ENCODE measurements at places on chromosomes 13 and 19.

DNA sequence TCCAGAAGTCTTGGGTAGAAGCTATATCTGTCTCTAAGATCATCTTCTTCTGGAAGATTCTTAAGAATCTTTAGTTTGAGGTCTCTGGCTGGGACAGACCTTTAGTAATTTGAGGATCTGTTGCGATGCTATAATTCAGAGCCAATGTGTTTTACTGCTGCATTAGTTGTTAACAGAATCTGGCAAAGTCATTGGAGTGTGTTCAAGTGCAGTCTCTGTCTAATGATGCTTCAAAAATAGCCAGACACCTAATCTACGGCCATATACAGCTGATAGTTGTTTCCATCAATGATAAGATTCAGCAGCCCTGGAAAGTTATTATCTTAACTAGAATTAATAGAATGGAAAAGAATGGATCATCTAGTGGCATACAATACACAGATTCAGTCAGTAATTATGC is 72.6 kb downstream of the CDK8 start:
- no peak for DNase-seq

- no peak for DNase-seq
These were observed 42.6 kb downstream of the USP12 start for GRCh38 chr13:27128825-27129627.

DNA sequence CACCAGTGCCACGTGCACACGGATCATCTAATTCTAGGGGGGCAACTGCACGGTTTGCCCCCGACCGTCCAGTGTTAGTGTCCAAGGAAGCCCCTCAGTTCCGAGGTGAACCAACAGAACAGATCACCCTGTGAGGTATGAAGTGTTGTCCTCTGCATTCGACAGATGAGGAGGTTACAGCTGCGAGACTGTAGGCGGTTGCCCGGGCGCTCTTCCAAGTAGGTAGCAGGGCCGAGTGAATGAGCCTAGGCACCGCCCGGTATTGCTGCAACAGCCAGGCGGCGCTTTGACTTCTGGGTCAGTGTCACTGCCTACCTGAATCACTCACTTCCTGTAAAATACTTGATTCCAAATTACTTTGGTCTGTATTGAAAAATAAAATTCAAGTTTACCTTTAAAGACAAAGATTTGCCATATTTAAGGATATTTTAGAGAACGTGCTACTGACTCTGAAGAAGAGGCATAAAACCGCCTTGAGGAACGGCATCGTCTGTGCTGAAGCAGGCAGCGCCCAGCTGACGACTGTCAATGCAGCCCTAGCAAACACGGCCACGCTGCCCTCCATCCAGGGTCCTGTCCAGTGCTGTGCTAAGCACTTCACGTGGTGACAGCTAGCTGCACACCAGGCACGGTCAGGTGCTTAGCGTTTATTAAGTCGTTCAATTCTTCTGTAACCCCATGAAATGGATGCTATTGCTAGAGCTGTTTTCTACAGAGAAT is 19.3 kb upstream of the RASA3 start:
- no peak for DNase-seq

DNA sequence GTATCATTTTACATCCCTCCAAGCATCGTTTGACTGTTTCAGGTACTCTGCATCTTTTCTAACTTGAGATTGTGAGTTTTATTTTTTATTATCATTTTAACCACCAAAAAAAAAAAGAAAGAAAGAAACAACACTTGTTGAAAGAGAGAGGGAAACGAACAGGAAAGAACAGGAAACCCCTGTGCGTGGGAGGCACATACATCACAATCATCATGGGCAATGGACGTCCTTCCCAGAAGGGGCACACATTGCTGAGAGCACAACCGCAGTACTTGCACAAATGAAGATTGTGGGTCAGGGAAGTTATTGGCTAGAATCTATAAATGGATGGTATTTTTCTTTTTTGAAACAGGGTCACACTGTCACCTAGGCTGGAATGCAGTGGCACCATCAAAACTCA is 1.7 kb downstream of the CLC start:
- no peak for DNase-seq

GRCh38 chr19:14516048-14516534 is 2.1 kb downstream of the DNAJB1 start:
- DNase-seq = no peak

- no peak for DNase-seq
These were observed 527 bp upstream of the EMC10 start for GRCh38 chr19:50475736-50476223.

DNA sequence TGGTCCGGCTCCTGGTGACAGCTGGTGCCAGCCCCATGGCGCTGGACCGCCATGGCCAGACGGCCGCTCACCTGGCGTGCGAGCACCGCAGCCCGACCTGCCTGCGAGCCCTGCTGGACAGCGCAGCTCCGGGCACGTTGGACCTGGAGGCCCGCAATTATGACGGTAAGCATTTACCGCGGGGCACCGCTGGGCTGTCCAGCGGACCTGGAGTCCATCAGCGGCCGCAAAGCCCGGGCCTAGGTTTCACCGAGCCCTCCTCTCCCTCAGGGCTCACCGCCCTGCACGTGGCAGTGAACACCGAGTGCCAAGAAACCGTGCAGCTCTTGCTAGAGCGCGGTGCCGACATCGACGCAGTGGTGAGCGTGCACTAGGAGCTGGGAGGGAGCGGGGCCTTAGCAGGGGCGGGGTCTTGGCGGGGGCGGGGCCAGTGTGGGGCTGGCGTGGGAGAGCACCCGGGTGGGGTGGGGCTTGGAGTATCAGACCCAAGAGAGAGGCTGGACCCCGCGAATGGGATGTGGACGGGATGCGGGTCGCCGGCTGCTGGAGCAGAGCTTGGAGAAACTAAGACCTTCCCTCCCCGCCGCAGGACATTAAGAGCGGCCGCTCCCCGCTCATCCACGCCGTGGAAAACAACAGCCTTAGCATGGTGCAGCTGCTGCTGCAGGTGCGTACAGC is 8.7 kb downstream of the BCL3 start:
- peak; percentile 31 for DNase-seq

DNA sequence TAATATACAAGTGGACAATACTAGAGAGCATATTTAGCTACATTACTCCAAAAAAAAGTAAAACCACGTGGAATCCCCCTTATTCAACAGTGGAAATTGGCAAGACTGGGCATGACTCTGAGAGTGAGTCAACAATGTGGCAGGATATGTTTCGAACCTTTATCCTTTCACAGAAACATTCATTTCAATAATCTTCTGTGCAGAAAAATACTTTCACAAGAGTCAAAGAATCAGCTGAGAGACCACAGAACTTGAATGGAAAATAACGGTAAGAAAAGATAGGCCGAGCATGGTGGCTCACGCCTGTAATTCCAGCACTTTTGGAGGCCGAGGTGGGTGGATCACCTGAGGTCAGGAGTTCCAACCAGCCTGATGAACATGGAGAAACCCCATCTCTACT is 25.1 kb upstream of the CD70 start:
- DNase-seq = no peak

DNA sequence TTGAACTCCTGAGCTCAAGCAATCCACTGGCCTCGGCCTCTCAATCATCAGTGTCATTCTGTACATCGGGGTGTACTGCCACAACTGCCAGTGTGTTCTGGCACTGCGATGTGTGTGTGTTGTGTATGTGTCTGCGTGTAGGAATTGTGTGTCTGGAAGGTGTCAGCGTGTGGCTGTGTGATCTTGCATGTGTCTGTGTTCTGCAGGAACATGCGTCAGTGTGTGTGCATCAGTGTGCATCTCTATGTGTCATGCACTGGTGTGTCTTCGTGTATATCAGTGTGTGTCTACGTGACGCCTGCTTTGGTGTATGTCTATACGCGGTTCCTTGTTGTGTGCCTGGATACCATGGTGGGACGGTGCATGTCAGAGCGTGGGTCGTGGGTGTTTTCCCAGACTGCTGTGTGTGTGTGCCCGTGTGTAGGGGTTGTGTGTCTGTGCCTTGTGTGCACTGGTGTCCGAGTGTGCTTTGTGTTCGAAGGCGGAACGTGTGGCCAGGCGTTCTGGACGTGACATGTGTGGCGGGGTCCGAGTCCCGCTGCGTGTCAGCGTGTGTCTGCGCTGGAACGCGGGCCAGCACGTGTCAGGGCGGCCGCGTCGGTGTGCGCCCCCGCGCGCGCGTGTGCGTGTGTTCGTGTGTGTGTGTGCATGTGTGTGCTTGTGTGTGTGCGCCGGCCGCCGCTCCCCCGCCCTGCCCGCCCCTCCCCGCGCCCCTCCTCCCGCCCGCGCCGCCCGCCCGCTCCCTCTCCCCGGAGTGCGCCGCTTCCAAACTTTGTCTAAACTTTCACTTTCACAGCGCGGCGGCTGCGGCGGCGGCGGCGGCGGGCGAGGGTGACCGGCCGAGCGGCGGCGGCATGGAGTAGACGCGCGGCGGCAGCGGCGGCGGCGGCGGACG is at the start of gene NFIX:
NFIX (plus strand) TSS at position 775 of the 895 bp plus-strand sequence. CDS start 363 bp downstream, outside the sequence.
- no peak for DNase-seq

DNA sequence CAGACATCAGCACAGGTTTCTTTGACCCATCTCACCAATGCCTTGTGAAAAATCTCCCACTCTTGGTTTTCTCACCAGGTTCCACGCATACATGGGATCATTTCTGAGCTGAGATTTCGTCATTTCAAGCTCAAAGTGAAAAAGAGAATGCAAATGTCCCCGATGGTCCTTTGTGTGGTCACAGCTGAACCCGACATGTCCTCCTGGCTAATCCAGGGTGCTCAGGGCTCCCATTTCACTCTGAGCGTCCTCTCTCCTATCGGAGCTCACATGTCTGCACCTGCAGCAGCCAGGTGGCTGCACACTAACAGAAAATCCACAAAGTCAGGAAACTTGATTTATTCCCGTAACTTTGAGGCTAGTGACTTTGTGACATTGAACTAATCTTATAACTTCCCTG is 9.3 kb upstream of the CEACAM3 start:
- no peak for DNase-seq

DNA sequence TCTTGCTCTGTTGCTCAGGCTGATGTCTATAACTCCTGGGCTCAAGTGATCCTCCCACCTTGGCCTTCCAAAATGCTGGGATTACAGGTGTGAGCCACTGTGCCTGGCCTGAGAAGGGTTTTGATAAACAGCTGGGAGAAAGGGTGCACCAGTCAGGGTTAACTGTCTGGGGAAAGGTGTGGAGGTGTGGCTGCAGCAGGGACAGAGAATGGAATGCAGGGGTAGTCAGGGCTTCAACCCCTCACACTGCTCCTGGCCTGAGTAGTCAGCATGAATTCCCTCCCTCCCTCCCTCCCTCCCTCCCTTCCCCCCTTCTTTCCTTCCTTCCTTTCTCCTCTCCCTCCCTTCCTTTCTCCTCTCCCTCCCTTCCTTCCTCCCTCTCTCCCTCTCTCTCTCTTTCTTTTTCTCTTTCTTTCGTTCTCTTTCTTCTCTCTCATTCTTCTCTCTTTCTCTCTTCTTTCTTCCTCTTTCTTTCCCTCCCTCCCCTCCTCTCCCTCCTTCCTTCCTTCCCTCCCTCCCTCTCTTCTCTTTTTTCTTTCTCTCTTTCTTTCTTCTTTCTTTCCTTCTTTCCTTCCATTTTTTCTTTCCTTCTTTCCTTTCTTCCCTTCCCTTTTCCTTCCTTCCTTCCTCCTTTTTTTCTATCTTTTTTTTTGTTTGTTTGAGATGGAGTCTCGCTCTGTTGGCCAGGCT is 16.0 kb downstream of the MYO1F start:
- DNase-seq = no peak

GRCh38 chr13:75547917-75548316 is 1.7 kb upstream of the UCHL3 start:
- DNase-seq = no peak

DNA sequence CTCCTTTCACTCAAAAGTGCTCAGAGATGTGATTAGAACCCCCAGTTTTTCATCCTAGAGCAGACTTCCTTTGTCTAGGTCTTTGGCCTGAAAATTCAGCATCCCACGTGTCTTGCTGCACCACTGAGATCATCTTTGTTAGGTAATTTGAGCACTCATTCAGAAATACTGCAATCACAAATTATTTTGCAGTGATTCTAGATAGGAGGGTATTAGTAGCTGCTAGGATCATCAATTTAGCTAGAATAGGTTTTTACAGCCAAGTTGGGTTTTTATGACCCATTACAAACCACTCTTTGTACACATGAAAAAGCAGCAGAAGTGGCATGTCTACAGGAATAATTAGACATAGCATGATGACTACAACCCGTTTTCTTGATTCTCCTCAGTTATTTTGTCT is 219.6 kb downstream of the GPC6 start:
- DNase-seq = no peak

- DNase-seq = no peak
These were observed 525.8 kb downstream of the MYO16 start for GRCh38 chr13:109154966-109155761.

DNA sequence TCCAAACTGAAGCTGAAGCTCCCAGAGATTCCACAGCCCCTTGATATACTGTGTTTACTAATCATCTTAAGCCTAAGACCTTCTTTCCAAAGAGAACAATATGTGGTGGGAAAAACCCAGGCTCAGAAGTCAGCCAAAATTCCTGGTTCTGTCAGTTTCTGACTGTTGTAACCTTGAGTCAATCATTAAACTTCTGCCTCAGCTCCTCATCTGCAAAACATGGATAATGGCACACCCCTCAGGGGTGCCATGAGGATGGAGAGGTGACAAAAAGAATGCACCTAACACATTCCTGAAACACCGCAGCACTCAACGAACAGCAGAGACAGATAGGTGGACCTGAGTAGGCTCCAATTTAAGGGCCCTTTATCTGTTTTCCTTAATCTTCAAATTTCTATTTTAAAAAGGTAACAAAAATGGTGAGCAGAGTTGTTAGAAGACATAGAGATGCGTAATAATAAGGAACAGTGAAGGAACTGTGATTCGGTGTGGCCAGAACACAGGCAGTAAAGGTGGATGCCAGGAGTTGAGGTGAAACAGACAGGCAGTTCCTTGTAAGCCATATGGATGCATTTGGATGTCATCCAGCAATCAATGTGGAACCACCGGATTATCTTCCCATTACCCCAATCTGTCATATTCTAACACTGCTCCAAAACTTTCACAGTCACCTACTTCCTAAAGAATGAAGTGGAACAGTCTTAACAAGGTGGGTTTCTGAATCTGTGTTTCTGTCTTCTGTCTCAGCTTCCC is 56.6 kb upstream of the DOCK9 start:
- no peak for DNase-seq

DNA sequence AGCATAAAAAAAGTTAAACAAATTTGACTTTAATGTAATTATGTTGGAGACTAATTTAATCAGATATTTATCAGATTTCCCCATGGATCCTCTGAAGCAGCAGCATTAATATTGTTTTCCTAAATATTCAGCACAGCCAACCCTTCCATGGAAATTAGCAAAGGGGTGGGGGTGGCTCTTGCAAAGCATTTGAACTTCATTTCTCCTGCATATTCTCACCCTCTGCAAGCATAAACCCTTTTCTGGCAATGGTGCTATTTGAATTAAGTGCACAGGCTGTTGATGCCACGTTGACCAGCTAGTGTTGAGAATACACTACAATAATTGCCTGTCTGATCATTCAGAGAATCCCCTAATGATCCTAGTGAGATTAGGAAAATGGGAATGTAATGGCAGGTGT is 488.1 kb upstream of the KLF12 start:
- no peak for DNase-seq

DNA sequence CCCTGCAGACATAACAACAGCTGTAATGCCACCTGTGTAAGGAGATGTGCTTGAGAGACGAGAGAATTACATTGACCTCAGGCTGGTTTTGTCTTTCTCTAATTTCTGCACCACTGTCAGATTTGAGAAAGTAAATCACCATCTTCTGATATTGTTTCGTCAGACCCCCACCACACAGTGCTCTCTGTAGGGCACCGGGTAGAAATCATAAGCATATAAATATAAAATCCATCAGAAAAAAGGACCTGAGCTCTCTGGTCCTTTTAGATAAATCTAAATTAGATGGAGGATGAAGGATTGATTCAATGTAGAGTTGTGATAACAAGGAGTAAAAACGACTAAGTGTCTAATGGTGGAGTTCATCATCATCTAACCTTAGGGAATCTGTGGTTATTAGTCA is 1981.0 kb upstream of the PRR20A start:
- no peak for DNase-seq
